ENCODE measurements at places on chromosomes 3 and 15. TPM values are rescaled to one million over a fixed set of nuclear protein-coding genes. Genes with fewer than 3 reads are reported as not detected.

Gene ACSBG1
- polyA plus RNA-seq: 3.8 TPM

Gene YEATS2
- polyA plus RNA-seq: 2.2 TPM

Gene PCSK6
- polyA plus RNA-seq: 13.5 TPM

Gene RASGRP1
- polyA plus RNA-seq: 12.9 TPM

Gene KLHL40
- polyA plus RNA-seq: not detected

Gene FRMD5
- polyA plus RNA-seq: 14.7 TPM

Gene GOLGA6L4
- polyA plus RNA-seq: 3.4 TPM

Gene GOLGA8S
- 0.19 TPM for polyA plus RNA-seq

Gene SPINK8
- polyA plus RNA-seq: not detected

Gene GOLGA8J
- not detected for polyA plus RNA-seq

Gene CSPG5
- polyA plus RNA-seq: 1.7 TPM

Gene STRIT1
- polyA plus RNA-seq: not detected

Gene COL6A5
- not detected for polyA plus RNA-seq

Gene CCK
- polyA plus RNA-seq: not detected

All from Purkinje cell (primary cell).